Activated CD4-positive, alpha-beta T cell treated with anti-CD3 and anti-CD28 coated beads for 24 hours (primary cell): ENCODE measurements at places on chromosomes 11 and 22.

- no peak for DNase-seq
Observed at GRCh38 chr22:46007003-46007847, 30.3 kb upstream of the WNT7B start.

DNA sequence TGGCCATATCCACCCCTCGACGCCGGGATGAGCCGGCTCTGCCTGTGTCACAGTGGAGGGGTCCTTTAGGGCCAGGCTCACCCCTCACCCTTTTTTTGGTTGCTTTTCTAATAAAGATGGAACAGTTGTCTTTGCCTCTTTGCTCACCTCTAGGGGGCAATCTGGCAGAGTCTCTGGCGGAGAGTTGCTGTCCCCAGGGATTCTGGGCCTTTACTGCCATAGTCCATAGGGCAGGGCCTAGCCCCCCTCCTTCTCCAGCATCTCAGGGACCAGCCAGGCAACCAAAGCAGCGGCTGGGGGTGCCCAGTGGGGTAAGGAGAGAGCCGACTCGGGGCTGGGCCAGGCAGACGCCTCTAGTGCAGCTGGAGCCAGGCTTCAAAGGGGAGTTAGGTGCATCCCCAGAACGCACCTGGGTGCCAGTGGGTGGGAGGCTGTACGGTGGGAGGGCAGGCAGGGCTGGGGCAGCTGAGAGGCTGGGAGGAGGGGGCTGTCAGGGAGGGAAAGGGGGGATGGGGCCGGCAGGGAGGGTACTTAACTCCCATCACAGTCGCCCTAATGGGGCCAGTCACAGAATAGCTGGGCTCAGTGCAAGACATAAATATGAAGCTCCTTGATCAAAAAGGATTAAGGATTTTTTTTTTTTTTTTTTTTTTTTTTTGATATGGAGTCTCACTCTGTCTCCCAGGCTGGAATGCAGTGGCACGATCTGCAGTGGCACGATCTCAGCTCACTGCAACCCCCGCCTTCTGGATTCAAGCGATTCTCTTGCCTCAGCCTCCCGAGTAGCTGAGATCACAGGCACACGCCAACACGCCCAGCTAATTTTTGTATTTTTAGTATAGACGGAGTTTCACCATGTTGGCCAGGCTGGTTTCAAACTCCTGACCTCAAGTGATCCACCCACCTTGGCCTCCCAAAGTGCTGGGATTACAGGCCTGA is 2.5 kb upstream of the SUSD2 start:
- no peak for DNase-seq

DNA sequence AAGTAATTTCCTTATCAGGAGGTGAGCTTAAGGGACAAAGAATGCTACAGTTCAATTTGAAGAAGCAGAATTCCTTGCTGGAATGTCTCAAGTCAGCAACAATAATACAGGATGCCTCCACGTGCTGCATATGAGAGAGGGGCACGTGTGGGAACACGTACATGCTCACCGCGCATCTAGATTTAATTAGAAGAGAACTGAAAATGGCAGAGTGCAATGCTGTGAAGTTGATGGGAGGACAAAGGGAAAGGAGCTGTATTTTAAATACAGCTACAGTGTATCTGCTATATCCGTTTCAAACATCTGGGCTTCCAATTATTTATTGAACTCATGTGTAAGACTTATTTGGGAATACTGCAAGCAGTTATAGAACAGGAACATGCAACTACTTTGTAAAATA is 328.7 kb downstream of the SOX6 start:
- DNase-seq = no peak

- DNase-seq = no peak
Observed at GRCh38 chr11:120173807-120174206, 35.9 kb upstream of the TRIM29 start.

GRCh38 chr11:8086001-8086479 is 5.0 kb downstream of the TUB start:
- no peak for DNase-seq

DNA sequence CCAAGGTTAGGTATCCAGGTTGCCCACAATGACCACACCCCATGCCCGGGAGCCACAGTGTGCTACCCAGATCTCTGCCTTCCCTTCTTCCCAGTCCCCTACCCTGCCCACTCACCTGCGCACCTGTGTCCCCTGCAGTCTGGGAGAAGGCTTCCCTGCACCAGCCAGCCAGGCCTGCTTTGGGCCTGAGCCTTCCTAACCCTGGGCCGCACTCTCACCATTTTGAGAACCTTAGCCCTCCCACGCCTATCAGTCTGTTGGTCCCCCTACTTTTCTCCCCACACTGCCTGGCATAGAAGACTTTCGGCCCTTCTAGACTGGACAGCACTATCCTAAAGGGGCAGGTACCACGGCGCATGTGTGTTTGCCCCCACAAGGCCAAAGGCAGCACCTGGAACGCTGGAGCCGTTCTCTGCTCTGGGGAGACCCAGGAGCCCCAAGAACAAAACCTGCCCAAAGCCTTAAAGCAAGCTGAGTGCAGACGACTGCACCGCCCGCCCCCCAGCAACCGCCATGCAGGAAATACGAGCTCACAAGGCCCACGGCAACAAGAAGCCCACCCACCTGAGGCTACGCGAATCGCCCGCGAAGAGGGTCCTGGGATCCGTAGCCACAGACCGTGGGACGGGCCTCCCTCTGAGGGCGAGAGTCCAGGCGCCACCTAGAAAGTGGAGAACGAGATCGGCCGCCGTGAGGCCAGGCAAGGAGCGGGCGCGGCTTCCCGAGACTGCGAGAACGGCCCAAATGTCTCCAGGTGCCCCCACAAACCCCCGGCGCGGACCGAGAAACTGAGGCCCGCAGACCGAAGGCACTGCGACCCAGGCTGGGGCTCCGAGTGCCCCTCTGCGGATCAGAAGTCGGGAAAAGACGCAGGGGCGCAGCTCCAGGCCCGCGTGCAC is 546 bp downstream of the GNB1L start:
- no peak for DNase-seq
